ENCODE measurements at places on chromosomes 5 and 9.

- DNase-seq = no peak
Measured at GRCh38 chr5:107937651-107938355, 267.1 kb upstream of the EFNA5 start.

DNA sequence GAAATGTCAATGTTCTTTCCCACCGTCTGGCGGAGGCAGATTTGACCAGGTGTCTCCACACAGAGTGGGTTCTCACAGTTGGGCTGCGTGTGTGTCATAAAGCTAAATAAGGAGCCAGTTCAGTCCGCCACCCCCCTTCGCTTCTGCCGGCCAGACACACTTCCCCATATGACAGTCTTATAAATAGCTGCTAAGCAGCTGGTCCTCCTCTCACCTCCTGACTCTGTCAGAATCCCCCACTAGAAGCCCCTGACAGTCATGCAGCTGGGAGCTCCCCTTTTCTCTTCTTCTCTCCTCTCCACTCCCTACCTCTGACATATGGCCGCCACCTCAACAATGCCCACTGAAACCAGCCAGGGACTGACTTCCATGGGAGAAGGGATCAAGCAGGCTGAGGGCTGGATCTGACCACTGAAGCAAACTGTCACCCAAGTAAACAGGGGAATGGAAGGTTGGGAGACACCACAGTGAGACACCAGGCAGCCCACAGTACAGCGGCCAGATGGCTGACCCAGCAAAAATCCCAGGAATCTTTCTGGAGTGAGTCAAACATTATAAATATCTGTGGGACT lies 141.9 kb upstream of the EFNA5 start:
- DNase-seq = no peak

DNA sequence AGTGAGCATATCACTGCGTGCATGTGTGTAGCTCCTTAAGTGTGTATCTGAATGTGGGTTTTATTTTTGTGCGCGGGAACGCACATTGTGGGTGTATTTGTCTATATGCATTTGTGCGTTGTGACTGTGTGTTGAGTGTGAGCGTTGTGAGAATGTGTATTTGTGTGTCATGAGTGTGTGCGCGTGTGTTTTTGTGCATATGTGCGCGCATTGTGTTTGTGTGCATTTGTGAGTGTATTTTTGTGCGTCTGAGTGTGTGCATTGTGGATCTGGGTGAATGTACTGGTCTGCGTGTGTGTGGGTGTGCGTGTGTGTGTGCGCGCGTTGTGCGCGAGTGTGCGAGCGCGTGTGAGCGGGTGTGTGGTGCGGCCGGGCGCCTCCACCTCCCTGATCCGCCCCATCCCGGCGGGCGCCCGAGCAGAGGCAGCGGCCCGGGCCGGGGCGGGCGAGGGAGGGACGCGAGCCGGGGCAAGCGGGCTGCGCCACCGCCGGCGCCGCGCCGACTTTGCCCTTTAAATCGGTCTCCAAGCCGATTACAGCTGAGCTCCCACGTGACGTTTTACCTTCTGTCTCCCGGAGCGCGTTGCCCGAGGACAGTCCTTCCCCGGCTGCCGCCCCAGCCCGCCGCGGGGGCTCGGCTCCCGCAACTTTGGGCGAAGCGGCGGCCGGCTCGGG lies at the start of gene RASGRF2:
Gene RASGRF2, plus strand, starts transcription at position 596 of the 675 bp plus-strand sequence. CDS start 376 bp downstream, outside the sequence.
- DNase-seq = peak; percentile 63

- DNase-seq = no peak
Measured at GRCh38 chr5:152942633-152943336, 537.7 kb upstream of the NMUR2 start.

DNA sequence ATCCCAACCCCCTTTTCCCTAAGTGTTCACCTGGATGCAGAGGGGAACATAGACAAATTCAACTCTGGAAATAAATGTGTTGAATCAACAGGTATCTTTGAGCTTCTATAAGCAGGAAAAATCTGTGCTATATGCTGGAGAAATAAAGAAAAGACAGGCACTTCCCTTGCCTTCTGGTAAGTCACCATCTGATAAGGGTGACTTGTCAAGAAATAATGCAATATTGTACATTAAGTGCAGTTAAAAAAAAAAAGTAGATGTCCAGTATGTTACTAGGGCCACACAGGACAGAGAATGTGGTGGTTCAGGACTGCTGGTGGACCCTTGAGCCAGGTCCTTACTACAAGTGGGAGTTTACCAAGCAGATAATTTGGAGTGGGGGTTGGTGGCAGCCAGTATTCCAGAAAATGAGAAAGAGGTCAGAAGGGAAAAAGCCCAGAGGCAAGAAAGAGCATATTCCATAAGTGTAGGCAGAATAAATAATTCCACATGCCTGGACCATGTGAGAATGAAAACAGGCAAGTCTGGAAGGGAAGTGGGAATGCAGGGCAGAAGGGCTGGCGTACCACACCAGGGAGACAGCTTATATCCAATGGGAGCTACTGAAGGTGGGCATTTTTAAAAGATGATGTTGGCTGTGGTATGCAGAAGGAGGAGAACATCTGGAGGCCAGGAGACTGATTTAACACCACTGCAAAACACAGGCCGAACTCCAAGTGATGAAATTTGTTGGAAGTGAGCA lies 209.9 kb downstream of the SEMA5A start:
- no peak for DNase-seq

DNA sequence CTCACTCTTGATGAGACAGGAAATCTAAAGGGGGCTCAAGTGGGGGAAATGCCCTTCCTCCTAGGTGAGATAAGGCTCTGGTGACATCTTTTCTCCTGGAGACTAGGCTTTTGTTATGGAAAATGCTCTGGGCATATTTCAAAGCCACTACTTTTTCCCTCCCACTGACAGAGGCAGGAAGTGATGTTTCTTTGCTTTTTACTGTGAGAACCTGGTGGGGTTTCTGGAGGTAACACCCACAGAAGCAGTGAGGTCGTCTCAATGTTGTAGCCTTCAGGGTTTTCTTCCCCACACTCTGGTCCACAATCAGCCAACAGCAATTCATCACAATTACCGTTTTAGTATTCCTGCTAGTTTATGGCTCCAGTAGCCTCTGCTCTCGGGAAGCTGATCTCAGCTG lies 41.4 kb upstream of the FAM240B start:
- no peak for DNase-seq

GRCh38 chr5:1401536-1402138 lies 43.6 kb downstream of the SLC6A3 start:
- no peak for DNase-seq

DNA sequence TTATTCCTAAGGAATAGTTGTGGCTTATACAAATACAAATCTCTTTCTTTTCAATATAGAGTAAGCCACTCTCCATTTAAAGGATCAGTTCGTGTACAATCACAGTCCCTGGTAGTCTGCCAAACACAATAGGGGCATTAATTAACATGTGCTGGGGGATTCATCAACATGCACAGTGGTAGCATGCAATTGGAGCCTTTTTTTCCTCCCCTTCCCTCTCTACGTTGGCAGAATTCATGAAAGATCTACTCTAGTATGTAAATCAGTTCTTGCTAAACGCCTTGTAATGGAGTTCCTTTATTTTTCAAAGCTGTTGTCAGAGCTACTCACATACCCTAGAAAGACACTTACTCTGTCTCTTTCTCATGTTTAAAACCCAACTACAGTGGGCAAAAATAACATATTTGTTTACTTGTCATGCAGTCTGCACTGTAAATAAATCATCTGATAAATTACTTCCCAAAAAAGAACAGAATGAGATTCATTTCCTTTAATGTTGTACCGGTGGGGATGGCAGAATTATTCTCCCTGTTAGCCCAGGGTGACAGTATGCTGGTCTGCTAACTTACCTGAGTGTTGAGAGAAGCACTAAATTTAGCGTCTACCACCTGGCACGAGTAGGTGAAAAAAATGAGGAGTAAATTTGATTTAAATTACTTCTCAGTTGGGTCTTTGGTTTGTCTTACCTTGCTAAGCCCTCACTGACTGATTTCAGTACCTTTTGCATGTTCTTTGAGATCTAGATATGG lies 341.5 kb upstream of the CCNH start:
- DNase-seq = no peak

- no peak for DNase-seq
Measured at GRCh38 chr9:128120061-128120740, 7.3 kb downstream of the PTGES2 start.

DNA sequence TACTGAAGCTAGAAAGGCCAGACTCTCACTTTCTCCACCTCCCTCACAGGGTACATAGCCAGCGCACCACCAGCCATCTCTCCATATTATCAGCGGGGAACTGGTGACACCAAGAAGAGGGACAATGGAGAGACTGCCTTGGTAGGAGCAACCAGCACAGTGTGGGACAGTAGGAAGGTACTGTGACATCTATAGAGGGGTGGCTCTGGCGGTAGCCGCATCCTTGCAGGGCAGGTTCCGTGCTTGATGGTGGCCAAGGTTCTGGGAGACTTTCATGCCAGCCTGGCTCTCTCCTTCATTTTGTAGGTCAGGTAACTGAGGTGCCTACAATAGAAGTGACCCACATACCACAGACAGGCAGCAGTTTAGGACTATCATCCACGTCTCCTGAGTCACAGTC lies 65.5 kb upstream of the SMIM23 start:
- no peak for DNase-seq

- no peak for DNase-seq
Measured at GRCh38 chr9:99020786-99021436, 77.2 kb downstream of the COL15A1 start.

DNA sequence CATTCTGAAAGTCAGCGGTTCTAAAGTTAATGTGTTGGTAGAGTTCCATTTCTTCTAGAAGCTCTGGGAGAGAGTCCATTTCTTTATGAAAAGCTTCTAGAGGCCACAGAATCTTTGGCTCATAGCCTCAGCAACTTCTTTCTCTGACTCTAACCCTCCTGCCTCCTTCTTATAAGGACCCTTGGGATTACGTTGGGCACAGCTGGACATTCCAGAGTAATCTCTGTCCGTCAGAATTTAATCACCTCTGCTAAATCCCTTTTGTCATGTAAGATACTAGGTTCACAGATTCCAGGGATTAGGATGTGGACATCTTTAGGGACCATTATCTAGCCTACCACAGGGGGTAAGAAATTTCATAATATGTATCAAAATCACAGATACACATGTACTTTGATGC lies 22.6 kb upstream of the ANKDD1B start:
- DNase-seq = no peak

GRCh38 chr5:120734033-120734432 lies 269.9 kb downstream of the PRR16 start:
- no peak for DNase-seq

GRCh38 chr9:101737705-101738565 lies 512 bp downstream of the GRIN3A start:
- no peak for DNase-seq

DNA sequence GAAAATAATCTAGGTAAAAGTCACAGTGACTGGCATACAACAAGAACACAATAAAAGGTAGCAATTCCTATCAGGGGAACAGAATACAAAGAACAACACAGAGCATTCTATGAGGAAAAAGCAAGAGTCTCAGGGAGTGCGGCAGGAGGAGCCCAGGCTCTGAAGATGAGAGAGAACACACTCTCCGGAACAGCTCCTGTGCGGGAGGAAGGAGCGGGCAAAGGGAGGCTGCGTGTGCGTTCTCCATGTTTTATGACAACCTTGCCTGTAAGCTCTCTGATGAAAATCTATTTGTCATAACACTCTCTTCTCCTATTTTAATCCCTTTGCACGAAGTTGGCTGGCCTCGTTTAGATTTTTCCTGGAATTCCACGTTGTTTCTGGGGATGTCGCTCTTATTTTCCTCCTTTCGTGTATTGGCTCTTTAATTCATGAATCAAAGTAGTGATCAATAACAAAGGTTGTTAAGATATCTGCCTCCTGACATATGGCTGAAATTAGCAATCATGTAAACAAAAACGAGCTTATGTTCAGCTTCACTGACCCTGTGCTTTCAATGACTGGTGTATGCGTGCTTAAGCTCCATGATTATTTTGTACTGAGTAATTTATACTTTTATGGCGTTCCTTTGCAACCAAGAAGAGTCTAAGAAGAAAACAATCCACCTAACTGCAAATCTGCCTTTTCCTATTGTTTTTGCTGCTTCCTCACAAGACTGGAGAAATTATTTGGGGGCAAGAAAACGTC lies 109.5 kb downstream of the MYO10 start:
- no peak for DNase-seq

GRCh38 chr9:124284940-124285441 lies 27.2 kb downstream of the NEK6 start:
- DNase-seq = no peak

DNA sequence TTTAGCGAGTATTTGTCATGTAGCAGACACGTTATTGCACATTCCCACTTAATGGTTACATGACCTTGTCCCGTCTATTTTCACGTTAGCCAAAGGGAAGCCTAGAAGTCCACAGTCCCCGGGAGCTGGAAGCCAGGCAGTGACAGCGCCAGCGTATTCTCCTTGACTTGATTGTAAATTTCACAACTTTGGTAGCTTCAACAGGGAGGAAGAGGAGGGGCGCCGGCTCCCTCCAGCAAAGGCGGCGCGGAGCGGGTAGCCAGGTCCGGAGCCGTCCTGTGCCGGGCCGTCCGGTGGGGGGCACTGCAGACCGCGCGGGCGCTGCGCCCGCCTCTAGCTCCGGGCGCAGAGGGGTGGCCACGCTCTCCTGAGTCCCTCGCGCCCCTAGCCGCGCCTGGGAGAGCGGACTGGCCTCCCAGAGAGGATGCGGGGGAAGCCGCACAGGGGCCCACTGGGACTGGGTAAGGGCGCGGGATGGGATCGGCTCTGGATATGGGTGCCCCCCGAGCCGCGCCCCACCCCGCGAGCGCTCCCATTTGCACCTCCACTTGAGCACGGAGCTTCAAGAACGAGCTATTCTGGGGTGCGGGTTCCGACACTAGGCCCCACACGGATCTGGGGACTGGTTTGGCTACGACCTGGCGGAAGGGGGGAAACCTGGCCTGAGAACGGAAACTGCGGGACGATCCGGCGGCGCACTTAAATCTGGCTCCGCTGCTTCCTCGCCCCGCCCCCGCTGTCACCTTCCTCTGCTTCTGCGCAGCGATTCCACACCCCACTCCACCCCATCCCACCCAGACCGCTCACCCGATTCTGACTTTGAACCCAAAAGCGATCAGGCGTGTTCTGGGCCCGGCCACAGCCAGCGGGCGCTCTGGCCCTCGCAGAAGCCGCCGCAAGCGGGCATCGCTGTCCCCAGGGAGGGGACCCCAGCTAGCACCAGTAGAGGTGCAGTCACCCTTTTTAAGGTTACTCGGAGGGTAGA lies 23.8 kb downstream of the KLF4 start:
- DNase-seq = no peak

GRCh38 chr5:158812408-158812807 lies 287.3 kb downstream of the EBF1 start:
- peak; percentile 60 for DNase-seq

DNA sequence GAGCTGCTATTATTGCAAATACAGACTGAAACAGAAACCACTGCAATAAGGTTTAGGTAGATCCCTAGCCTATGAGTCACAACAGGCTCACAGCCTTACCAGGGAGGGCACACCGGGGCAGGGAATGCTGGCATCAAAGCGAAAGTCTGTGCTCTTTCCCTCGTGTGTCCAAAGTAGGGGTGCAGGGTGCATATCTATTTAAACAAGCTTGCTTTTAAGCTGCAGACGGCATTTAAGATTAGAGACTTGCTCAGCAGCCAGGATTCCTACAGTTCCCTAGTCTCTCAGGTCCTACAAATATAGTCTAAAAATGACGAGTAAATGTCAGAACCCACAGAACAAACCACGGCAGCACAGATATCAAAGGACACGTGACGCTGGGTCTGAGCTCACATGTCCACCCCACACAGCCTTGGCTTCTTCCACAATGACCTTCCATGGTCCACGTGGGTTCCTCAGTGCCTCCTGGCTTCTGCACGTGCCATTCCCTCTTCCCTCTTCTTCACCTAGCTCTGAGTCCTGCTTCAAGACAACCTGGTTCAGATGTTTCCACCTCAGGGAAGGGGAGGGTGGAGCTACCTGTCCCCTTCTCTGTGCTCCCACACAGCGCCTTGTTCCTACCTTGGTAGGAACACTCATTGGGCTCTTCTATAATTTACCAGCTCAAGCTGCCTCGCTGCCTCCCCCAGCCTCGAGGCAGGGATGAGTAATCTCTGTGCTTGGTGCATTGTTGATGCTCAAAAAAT lies 193.2 kb downstream of the MAPKAP1 start:
- no peak for DNase-seq

Measured in activated naive CD4-positive, alpha-beta T cell treated with anti-CD3 and anti-CD28 coated beads, Interleukin-2, amount 50 U/mL, for 16 hours (primary cell).